Activated CD4-positive, alpha-beta T cell treated with anti-CD3 and anti-CD28 coated beads, Interleukin-2, amount 50 U/mL, for 48 hours (primary cell): ENCODE measurements at places on chromosomes 4 and X.

DNA sequence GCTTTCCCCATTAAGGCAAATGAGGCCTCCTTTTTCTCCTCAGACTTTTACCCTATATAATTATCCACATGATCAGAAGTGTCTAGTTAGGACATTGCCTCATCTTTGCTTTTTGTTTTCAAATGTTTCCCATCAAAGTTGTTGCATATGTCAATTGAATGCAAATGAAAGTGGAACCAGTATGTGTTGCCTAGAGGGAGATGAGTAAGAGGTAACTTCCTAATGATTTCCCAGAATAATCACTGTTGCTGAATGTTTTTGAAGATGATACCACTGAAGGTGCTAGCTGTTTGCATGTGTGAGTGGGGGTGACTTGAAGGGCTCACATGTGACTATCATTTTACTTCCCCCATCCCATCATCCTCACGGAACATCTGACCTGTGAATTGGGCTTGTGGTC lies 33.9 kb downstream of the PAK3 start:
- DNase-seq = no peak

DNA sequence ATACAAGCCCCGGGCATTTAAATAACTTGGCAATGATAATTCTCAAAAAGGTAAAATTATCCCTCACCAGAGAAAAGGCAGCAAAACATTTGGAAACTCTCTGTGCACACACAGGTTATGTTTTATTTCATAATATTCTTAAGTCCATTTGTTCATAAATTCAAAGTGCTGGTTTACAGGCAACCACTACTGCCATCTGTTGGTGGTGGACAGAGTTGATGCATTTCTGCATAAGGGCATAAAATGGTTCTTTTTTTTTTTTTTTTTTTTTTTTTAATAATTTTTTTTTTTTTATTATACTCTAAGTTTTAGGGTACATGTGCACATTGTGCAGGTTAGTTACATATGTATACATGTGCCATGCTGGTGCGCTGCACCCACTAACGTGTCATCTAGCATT lies 31.5 kb upstream of the IL21 start:
- DNase-seq = peak; percentile 76

- no peak for DNase-seq
These were observed 1414.7 kb upstream of the TENM3 start for GRCh38 chr4:180828455-180829018.

DNA sequence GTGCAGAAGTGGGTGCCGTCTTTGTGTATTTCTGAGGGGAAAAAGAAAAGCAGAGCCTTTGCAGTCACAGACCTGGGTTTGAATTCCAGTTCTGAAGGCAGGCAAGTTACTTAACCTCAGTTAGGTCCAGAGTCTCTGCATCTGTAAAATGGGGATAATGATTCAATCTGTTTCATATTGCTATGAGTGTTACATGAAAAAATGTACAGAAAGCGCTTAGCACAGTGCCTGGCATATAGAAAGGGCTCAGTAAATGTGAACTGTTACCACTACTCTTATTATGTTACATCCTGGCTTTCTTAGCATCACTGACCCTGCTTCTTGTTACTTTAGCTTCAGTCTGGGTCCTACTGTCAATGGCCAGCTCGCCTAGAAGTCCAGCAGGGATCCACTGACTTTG lies 45.9 kb downstream of the DOCK11 start:
- DNase-seq = no peak

GRCh38 chr4:39045827-39046221 lies 13.6 kb upstream of the TMEM156 start:
- DNase-seq = no peak

GRCh38 chrX:106894392-106894909 lies 8.7 kb downstream of the RIPPLY1 start:
- peak; percentile 49 for DNase-seq

GRCh38 chrX:48782216-48782615 lies 4.2 kb upstream of the GATA1 start:
- no peak for DNase-seq

DNA sequence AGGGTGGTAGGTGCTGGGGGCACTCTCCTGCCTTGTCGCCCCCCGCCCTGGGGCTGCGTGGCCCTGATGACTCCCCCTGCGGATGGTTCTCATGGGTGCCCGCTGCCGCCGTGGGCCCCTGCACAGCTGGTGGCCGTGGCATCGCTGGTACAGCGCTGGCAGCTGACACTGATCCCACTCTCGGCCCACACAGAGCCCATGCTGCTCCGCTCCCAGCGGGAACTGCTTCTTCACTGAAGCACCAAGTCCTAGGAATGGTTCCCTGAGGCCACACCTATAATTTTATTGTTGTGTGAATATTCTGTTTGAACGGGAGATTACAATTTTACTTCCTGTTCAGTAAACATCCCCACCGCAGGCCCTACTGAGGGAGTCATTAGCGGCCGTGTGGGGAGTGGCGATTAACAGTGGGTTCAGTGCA lies 138.6 kb upstream of the NKX1-1 start:
- no peak for DNase-seq

- DNase-seq = no peak
These were observed 11.7 kb downstream of the LIN54 start for GRCh38 chr4:82998898-82999297.

GRCh38 chr4:185534866-185535611 lies at the start of gene PDLIM3:
Gene PDLIM3, minus strand, starts transcription at chr4:185535507. Its CDS starts 73 bp downstream, at chr4:185535434.
- peak; percentile 6 for DNase-seq

DNA sequence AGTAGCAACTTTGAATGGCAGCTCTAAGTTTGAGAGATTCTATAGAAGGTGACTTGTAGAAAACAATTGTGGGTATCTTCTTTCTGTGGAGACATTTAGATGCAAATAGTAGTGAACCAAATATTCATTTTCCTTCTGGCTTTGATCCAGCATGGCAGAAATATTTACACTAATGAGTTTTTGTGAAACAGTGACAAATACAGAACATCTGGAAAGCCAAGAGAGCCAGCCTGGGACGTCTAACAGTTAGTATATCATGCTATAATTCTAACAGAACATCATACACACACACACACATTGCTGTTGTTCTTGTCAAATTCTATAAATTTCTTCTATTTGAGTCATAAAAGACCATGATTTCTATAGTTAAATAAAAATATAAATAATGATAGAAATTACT lies 1777.9 kb downstream of the ARAP2 start:
- DNase-seq = no peak
